Large intestine (tissue), 12 donors: ENCODE measurements at places on chromosomes 6 and 20. TPM values are rescaled to one million over a fixed set of nuclear protein-coding genes. Genes with fewer than 3 reads are reported as not detected.

GRCh38 chr6:120590611-120591010 lies 743.7 kb downstream of the TBC1D32 start:
- DNase-seq, result no peak

- no peak for DNase-seq
These were observed 213.2 kb upstream of the ECI2 start for GRCh38 chr6:4348462-4349112.

SRMS gene
- polyA plus RNA-seq, result 0.16 TPM

- DNase-seq, result peak; percentile 90
These were observed 1.6 kb downstream of the PXDC1 start for GRCh38 chr6:3749977-3750316.

DNA sequence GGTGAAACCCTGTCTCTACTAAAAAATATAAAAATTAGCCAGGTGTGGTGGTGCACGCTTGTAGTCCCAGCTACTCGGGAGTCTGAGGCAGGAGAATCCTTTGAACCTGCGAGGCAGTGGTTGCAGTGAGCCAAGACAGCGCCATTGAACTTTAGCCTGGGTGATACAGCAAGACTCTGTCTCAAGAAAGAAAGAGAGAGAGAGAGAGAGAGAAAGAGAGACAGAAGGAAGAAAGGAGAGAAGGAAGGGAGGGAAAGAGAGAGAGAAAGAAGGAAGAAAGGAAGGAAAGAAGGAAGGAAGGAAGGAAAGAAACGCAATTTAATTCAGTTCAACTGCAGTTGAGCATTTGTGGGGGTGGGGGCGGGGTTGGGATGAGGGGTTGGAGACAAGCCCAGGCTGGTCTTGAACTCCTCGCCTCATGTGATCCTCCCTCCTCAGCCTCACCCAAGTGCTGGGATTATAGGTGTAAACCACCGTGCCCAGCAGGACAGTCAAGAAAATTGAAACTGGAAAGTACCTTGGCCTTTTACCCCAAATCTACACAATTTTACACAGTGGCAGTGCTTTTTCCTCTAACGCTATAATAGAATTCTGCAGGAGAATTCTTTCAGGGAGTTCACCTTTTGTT lies 30.5 kb downstream of the TRIM27 start:
- no peak for DNase-seq

ZC3H12D gene
- polyA plus RNA-seq, result 3.5 TPM

MAFB gene
- polyA plus RNA-seq, result 8.8 TPM

DNA sequence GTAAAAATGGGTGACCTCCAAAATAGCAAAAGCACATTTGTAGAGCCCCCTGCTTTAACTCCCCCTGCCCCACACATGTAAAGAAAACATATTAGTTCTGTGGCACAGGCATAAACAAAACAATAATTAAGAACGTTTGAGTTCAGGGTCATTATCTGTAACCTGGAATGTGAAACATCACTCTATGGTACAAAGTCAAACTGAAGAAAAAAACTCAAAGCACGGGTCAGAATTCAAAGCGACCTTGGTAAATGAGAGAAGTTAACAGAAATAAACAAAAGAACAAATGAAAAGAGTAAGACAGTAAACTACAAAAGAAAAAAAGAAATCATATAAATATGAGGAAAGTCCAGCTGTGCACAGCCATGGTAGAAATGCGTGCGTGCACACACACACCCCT lies 67.5 kb downstream of the PKHD1 start:
- DNase-seq, result peak; percentile 50

GNRH2 gene
- 1.2 TPM for polyA plus RNA-seq

DNA sequence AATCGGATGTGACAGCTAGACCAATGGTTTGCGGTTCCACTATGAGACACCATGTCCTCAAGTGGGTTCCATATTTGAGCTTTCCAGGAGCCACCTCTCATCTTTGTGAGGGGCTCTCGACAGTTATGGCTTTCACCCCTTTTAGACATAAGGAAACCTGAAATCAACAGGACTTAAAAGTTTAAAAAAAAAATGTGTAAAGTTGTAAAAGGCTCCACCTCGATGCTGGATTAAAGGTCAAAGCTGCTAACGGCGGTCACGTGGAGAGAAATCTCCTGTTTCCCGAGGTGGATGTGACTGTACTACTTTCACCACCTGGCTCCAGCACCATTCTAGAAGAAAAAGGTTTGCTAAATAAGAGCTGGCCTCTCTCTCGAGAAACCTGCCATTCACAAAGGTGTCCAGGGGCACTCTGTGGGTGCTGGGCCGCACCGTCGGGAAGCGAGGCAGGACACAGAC lies 542 bp downstream of the ATP5F1E start:
- peak; percentile 78 for DNase-seq

DNA sequence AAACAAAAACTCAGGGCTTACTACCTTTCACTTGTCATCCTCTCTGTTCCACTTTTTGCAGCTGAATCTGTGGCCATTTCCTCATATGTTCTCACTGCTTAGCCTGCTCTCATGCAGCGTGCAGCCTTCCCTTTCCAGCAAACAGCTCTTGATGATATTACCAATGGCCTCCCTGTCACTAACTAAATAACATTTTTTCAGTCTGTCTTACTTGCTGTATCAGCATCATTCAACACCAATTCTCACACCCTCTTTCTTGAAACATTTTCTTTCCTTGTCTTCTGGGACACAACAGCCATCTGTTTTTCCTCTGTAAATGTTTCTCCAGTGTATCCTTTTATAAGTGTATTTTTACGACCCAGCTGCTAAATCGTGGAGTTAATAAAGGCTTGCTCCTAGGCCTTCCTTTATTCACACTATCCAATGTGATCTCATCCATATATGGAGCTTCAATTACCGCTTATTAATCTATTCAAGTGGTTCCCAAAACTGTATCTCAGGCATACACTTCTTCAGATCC lies 523.6 kb upstream of the RNF217 start:
- no peak for DNase-seq
